Activated T-cell treated with anti-CD3 and anti-CD28 coated beads, Interleukin-2, amount 50 U/mL, for 4 hours (primary cell): ENCODE measurements at places on chromosomes 1 and 21. TPM values are rescaled to one million over a fixed set of nuclear protein-coding genes. Genes with fewer than 3 reads are reported as not detected.

Gene GNL2
- total RNA-seq, result 131 TPM

Gene GBP7
- total RNA-seq, result not detected

Gene ATP1A4
- total RNA-seq, result not detected

Gene NPHP4
- 7.1 TPM for total RNA-seq

Gene C1orf116
- total RNA-seq, result 0.08 TPM

Gene SERINC2
- total RNA-seq, result 0.18 TPM

Gene TAF1A
- total RNA-seq, result 34.3 TPM

Gene LRRC8D
- total RNA-seq, result 48.0 TPM

Gene CLEC20A
- total RNA-seq, result not detected

Gene MYOM3
- not detected for total RNA-seq

Gene S100A7
- total RNA-seq, result not detected

Gene EDARADD
- 12.4 TPM for total RNA-seq

Gene LYSMD1
- total RNA-seq, result 4.4 TPM

Gene CA6
- total RNA-seq, result not detected
